ENCODE measurements at places on chromosomes 2 and 18. TPM values are rescaled to one million over a fixed set of nuclear protein-coding genes. Genes with fewer than 3 reads are reported as not detected.

Gene SERPINB12
- not detected for total RNA-seq

DNA sequence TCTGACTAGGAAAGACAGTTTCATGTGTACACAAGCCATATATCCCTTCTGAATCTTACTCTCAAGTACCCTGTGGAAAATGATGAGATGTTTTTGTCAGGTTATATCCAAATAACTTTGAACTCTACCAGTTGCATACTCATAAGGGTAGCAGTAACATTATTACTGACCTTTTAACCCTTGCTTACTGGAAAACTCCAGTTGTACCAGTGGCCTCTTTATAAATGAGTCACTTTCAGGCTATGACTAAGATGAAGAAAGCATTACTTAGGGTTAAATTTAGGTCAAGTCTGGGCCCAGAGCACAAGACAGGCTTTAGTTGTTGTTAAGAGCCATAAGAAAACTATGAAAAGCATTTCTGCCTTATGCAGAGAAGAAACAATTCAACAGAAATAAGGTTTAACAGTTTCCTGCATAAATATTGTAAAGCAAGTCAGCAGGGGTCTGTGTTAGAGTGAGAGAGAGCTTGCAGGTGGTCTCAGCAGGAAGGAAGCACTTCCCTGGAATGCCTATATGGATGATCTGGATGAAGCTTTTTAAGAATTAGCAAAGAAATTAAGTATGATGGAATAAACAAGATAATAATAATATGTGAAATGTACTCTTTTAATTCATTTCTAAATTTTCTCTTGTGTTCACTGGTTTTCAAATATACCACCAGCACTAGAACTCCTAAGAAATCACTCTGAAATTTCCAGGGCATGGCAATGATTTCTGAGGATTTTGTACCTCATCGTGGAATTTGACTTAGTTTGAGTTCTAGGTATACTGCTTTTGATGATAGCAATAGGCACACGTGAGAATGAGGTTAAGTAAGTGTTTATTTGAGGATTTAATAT lies 126.6 kb downstream of the UBE2E3 start:
- DNase-seq = peak; percentile 47

Gene GALNT14
- 0.74 TPM for total RNA-seq

GRCh38 chr2:12196495-12196894 lies 450.1 kb downstream of the LPIN1 start:
- no peak for DNase-seq

Gene HOXD10
- not detected for total RNA-seq

- DNase-seq = no peak
Measured at GRCh38 chr2:149451417-149452165, 121.2 kb downstream of the LYPD6 start.

Gene CFAP65
- total RNA-seq = not detected

Gene IKZF2
- 8.9 TPM for total RNA-seq

Gene OR6B2
- total RNA-seq = not detected

- DNase-seq = no peak
Measured at GRCh38 chr2:6845903-6846302, 19.8 kb downstream of the CMPK2 start.

GRCh38 chr18:13511961-13512577 lies 214.3 kb downstream of the FAM210A start:
- no peak for DNase-seq

DNA sequence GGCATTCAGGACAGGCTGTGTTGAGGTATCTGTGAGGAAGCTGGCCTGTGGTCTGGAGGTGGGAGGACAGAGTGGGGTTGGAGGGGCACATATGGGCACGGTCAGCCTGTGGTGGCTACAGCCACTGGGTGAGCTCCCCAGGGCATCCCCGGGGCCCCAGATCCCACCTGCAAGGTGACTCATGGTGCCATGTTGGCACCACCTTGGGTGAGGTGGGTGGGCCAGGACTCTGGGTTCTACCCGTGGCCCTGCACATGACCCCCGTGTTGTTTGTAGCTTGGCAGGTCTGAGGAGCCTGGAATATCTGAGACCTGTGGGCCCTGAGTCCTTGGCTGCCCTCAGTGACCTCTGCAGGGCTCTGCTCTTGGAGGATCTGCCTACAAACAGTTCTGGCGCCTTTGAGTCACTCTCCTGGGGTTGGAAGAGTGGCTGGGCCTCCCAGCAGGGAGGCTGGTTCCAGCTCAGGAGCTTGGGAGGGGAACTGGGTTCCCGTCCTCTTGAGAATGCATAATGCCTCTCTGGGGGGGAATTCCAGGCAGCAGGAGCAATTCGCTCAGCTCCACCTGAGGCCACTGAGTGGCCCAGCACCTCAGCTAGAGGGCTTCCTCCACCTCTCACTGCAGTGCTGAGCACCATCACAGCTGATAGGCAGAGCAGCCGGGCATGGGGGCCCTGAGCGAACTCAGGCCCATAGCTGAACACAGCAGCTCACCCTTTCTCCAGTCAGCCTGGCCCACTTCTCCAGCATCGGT lies 105.1 kb downstream of the DYSF start:
- no peak for DNase-seq

Gene RASGRP3
- total RNA-seq = 3.5 TPM

Gene KCNG3
- 0.09 TPM for total RNA-seq

Gene VSNL1
- not detected for total RNA-seq

GRCh38 chr2:218184331-218184730 lies 17.6 kb upstream of the CXCR1 start:
- no peak for DNase-seq

DNA sequence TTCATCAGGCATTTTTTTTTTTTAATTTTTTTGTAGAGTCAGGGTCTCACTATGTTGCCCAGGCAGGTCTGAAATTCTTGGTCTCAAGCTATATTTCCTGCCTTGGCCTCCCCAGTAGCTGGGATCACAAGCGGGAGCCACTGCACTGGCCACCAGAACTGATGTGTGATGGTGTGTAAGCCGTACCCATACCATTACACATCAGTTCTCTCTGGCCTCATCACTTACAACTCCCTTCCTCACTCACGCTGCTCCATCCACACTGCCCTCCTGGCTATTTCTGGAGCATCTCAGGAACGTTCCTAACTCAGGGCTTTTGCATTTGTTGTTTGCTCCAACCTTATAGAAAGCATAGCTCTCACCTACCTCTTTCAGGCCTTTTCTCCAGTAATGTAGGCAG lies 834.5 kb upstream of the ID2 start:
- no peak for DNase-seq

- DNase-seq = no peak
Measured at GRCh38 chr2:10139536-10139935, 17.0 kb downstream of the RRM2 start.

GRCh38 chr2:9336576-9337314 lies 86.6 kb downstream of the ITGB1BP1 start:
- DNase-seq = no peak

- DNase-seq = no peak
Measured at GRCh38 chr2:226579519-226579918, 220.1 kb downstream of the IRS1 start.

GRCh38 chr2:161068670-161069069 lies 91.6 kb upstream of the TANK start:
- DNase-seq = no peak

DNA sequence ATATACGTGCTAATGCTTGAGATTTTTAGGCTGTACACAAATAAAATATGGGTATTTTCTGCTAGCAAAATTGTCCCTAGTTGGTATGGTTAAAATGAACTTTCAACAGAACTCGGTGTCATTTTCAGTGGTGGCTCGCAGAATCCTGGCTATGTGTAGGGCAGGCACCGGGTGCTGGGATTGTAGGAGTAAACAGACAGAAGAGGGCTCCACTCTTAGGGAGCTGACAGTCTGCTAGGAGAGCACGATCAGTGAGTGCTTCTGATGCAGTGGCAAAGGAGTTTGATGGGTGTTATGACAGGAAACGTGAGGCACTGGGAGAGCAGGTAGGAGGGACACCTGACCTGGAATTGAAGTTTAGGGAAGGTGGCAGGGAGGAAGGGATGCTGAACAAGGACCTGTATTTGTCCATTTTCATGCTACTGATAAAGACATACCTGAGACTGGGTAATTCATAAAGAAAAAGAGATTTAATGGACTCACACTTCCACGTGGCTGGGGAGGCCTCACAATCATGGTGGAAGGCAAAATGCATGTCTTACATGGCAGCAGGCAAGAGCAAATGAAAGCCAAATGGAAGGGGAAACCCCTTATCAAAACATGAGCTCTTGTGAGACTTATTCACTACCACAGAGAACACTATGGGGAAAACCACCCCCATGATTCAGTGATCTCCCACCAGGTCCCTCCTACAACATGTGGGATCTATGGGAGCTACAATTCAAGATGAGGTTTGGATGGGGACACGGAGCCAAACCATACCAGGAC lies 105.4 kb upstream of the LCLAT1 start:
- no peak for DNase-seq

DNA sequence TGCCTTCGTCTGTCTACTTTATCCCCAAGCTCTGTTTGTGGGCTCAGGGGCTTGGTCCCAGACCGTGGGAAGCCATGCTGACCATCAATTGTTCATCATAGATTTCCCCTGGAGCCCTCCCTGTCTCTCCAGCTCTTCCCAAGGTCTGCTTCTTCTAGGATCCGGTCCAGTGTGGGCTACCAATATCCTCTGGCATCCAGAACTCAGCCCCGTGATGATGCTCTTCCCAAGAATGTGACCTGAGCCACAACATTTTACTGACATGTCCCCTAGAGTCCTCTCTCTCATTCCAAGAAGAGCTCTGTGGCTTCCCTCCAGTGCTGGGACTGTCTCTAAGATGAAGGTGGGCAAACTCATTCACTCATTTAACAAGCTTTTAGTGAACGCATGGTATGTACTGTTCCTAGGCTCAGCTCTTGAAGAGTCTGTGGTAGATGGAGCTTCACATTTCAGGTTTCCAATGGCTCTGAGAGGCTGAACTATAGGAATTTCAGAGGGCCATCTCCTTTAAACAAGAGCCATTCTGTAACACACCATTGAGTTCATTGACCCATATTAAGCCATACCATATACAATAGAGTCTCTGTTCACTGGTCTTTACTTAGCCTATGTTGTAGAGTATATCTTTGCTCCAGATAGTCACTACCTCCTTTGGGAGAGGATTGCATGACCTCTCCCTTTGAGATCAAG lies 142.0 kb upstream of the APCDD1 start:
- no peak for DNase-seq

Gene DOCK10
- 138 TPM for total RNA-seq

DNA sequence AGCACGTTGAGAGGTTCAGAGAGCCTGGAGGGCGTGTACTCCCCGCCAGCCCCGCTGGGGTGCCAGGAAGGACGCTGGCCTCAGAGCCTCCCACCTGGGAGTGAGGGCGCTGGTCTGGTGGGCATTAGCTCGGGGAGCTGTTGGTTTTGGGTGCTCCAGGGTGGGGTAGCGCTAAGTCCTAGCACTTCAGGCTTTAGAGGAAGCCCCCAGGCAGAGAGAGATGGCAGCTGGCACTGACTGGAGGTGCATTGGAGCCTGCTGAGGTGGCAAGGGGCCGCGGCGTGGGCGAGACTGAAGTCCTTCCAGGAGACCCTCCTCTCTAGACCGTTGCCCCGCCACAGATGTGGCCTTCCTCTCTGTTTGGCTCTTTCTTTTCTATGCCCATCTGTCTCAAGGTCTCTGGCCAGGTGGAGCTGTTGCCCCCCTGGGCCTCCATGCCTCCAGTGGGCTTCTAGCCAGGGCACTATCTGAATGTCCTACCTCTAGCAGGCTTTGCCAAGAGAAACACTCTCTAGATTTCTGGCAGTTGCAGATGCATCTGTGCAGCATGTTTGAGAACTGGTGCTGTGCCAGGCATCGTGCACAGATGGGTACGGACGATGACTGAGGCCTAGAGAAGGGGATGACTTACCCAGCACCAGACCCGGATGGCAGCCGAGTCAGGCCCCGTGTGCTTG lies 6.6 kb downstream of the CAPN10 start:
- no peak for DNase-seq

DNA sequence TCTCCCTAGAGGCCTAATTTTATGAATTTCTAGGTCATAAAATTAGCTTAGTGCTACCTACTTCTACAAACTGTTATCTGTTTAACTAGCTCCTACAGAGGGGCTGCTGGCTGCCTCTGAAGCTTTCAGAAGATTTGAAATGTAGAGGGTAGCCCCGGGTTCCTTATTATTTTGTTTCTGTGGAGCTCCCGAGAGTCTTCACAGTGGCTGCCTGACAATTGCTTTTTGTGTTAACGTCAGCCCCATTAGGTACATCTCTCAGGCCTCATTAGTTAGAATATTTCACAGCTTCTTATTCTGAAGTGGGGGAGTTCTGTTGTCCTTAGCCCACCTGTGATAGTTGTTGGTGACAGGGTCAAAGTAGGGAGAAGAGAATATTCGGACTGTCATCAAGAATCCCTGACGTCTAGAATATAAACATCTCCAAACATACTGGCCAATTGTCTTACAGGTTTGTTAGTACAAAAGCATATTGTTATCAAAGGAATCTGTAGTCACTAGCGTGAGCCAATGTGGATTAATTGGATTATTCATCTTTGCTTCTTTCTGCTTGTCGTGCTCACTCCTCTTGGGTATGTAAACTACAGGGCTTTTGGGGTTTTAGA lies 77.5 kb downstream of the DIS3L2 start:
- DNase-seq = no peak

GRCh38 chr2:1750933-1751766 lies 6.8 kb upstream of the PXDN start:
- no peak for DNase-seq

DNA sequence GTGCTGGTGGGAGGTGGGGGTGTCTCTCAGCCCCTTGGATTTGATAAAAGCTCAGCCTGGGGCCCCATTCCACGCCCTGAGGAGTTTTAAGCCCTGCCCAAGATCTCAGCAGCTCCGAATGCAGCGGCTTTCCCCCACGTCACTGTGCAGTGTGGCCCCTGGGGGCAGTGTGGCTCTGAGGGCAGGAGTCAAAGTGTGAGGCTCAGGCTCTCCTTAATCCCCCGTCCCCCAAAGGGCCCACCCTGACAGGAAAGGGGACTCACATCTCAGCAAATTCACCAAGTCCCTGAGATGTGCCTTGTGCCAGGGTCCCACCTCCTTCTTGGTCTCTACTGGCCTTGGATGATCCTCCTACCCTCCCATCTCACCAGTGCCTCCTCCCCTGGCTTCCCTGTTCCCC lies 25.2 kb downstream of the NPPC start:
- no peak for DNase-seq

Gene GPR39
- not detected for total RNA-seq

Gene DTNB
- total RNA-seq = 16.8 TPM

GRCh38 chr18:62938006-62938405 lies 222.7 kb downstream of the PHLPP1 start:
- DNase-seq = no peak

Gene TFCP2L1
- total RNA-seq = 0.11 TPM

- no peak for DNase-seq
Measured at GRCh38 chr2:9665898-9666297, 35.1 kb upstream of the YWHAQ start.

Data from CD8-positive, alpha-beta memory T cell (primary cell).